GDM1 (cell line): ENCODE measurements at places on chromosomes 3 and 15.

GRCh38 chr15:80966431-80967197 is 23.0 kb downstream of the MESD start:
- DNase-seq = no peak

- no peak for DNase-seq
Measured at GRCh38 chr3:48692551-48692950, 6.8 kb upstream of the NCKIPSD start.

- DNase-seq = no peak
Measured at GRCh38 chr3:176697284-176697889, 499.9 kb downstream of the TBL1XR1 start.

GRCh38 chr3:52848617-52849016 is 13.8 kb upstream of the MUSTN1 start:
- no peak for DNase-seq

DNA sequence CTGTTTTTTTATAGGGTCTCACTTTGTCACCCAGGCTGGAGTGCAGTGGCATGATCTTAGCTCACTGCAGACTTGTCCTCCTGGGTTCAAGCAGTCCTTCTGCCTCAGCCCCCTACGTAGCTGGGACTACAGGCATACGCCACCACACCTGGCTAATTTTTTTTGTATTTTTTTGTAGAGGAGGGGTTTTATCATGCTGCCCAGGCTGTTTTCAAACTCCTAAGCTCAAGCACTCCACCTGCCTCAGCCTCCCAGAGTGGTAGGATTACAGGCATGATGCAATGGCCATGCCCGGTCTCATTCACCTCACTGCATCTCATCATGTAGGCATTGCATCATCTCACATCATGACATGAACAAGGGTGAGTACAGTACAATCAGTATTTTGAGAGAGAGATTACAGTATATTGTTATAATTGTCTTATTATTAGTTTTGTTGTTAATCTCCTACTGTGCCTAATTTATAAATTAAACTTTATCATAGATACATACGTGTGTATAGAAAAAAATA is 74.3 kb upstream of the EOMES start:
- DNase-seq = no peak

- no peak for DNase-seq
Measured at GRCh38 chr3:195916991-195917390, 8.6 kb upstream of the TNK2 start.

- no peak for DNase-seq
Measured at GRCh38 chr3:169615833-169616232, 47.7 kb downstream of the MECOM start.

DNA sequence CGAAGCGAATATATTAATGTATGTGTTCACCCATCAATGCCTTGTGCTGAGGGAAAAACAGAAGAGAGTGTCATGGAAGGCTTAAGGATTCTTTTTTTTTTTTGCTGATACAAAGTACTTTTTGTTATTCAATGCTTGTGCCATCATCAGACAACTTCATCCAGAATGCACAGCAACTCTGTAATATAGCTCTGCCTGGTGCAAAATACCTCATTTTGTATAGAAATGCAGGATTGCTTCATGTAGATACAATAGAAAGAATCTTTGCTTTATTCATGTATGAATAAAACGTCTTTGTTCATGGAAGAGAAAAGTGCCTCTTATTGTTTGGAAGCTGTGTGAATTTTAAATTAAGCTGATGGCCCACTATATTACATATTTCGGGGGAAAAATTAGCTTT is 62.9 kb downstream of the SH3GL3 start:
- DNase-seq = no peak

DNA sequence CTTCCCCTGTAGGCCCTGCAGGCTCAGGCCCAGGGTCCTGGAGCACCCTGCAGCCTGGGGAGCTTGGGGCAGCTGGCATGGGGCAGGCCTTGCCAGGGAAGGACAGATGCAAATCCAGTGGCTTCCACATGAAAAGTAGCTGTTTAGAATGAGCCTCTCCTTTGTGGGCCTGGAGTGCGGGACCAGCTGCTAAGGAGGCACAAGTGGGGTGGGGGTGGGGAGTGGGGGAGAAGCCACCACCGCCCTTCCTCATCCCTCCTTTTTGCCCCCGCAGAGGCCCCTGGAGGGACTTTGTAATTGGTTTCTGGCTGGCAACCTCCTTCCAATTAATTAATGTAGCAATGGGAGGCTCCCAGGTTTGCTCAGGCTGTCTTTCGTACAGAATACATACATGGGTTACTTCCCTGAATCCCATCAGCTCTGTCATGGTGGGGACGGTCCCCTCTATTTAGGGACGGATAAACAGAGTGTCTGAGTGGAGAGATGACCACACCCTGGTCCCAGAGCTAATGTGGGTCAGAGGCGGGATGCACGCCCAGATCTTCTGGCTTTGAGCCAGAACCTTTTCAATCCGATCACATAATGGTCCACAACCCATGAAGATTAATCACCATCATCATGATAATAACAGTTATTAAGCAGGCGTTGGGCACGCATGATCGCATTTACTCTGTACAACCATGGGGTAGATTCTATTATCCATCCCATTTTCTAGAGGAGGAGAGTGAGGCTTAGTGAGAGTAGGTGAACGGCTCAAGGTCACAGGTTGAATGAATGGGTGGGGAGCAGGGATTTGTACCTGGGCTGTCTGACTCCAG is 6.2 kb downstream of the CORO2B start:
- DNase-seq = no peak

DNA sequence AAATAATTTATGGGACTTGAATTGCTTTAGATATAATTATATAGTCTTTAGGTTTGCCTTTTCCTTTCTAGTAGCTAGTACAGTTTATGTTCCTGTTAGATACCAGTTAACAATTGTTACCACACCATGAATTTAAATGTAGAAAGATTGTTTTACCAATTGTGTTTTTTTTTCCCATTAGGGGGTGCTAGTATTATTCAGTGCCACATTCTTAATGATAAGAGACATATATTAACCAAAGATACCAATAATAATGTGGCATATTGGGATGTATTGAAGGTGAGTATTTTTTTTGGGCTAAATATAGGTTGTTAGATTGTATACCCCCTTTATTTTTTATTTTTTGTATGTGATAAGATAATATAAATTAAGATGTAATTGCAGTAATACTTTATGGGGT is 27.7 kb downstream of the WDR48 start:
- no peak for DNase-seq
